Activated T-cell treated with anti-CD3 and anti-CD28 coated beads, Interleukin-2, amount 50 U/mL, for 24 hours (primary cell): ENCODE measurements at places on chromosomes 5 and 9.
A peak's percentile ranks its signal among the peaks of the same experiment; 100 is the strongest.

DNA sequence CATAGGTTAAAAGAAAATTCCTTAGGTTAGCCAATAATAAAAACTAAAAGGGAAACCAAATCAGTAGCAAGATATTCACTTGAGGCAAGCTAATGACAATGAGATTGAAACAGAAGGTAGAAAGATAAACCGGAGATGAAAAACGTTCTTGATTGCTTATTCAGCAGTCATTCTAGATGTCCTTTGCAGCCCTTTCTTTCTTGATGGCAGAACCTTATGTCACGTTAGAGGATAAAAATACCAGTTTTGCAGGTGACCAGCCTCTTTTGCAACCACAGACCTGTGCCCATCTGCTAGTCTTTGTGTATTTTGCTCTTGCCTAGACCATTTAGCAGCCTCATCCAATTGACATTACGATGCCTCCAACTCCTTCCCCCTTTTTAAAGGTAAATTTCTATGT, 337.8 kb downstream of the DMAC1 start:
- no peak for DNase-seq

DNA sequence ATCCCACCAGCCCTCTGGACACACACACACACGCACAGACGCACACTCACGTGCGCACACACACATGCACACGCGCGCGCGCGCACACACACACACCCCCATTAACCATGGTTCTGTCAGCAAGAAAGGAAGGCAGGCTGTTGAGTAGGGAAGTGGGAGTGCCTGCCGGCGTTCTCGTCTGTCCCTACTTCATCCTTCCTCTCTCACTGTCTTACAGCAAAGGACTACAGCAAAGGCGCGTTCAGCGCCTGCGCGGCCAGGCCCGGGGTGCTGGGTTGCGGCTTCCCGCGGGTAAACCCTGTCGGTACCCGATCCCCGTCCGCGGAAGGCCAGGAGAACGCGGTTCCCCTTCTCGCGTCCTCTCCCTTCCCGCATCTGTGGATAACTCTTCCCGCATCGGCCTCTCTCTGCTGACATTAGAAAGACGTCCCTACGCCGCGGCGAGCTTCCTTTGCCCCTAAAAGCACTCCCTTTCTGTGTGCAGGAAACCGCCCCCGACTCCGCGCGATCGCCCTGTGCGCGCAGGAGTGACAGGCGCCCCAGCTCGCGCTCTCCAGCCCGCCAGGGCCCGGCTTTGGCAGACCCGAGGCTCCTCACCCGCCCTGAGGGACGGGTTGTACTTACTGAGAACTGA, 219.2 kb downstream of the AGTPBP1 start:
- peak; percentile 53 for DNase-seq

- DNase-seq = no peak
Observed at GRCh38 chr9:31983895-31984294, 400.5 kb upstream of the ACO1 start.

DNA sequence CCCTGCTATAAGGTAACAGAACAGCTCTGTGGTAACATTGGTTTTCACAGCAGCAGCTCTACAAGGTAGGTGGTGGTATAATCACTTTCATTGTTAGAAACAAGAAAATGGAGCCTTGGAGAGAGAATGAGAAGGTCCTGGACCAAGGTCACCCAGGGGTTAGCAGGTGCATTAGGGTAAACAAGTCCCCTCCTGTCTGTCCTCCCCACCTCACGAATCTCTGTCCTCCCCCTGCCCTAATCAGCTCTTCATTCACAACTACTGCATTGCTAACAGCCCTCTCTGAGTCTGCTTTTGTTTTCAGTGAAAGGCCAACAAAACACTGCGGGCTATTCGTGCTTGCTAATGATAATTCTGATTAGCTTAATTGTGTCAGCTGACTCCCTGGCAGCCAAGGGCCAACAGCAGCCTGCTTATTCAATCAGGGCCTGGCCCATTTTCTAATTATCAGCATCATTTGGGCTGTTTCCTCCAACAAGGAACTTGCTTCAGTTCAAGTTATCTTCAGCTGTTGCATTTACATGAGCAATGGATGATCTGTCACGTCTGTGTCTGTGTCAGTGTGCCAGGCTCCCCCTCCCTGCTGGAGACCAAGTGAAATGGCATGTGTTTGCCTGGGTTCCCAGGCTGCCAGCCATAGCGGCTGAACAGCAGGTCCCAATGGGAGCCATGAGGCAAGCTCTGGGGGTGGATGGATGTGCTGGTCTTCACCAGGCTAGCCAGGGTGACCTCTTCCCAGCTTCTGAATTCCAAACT, 56.7 kb upstream of the EQTN start:
- no peak for DNase-seq

DNA sequence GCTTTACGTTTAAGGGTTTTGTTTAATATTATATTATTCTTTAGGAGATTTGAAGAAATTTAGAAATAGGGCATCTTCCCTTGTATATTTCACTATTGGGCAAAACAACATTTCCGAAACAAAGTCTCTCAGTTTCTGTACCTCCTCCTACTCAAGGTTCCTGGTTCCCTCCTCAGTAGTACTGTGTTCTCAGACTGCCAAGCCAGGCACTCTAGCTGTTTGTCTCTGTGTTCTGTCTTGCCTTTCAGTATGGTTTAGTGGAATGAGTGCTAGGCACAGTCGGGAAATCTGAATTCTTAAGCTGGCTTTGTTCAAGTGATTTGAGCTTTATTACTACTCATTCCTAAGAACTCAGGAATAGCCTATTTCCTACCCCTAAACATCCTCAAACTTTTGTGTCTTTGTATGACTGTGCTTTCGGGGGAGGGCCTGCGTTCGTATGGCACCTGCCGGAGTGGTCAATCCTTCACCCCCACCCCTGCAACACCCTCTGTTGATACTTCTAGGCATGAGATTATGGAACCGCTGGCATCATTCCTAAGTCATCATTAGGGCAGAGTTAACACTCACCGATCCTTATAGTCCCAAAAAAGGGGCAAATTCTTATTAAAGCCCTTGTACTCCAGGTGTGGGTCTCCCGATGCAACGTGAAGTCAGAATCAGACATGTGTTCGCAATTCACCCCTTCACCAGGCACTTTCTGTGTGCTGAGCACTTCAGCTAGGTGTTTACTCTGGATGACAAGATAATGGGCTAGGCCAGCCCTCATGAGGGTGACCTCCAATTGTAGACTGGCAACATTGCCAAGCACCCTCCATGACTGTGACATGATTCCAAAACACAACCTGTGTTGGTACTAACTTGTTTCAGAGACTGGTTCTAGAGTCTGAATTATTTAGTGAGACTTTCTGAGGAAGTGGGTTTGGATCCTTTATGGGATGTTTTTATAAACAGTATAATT, 24.5 kb downstream of the SNX18 start:
- DNase-seq = no peak

DNA sequence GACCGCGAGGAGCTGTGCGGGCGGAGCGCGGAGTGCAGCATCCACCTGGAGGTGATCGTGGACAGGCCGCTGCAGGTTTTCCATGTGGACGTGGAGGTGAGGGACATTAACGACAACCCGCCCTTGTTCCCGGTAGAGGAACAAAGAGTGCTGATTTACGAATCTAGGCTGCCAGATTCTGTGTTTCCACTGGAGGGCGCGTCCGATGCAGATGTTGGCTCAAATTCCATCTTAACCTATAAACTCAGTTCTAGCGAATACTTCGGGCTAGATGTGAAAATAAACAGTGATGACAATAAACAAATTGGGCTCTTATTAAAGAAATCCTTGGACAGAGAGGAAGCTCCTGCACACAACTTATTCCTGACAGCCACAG, 590 bp downstream of the PCDHA6 start:
- no peak for DNase-seq

GRCh38 chr9:73179589-73179988, 27.9 kb downstream of the ANXA1 start:
- DNase-seq = no peak

- DNase-seq = no peak
Observed at GRCh38 chr5:143569213-143569701, 165.8 kb upstream of the NR3C1 start.

GRCh38 chr5:133222979-133223378, 171.2 kb downstream of the HSPA4 start:
- DNase-seq = no peak

- peak; percentile 50 for DNase-seq
Observed at GRCh38 chr5:1827886-1828397, 26.7 kb downstream of the NDUFS6 start.

DNA sequence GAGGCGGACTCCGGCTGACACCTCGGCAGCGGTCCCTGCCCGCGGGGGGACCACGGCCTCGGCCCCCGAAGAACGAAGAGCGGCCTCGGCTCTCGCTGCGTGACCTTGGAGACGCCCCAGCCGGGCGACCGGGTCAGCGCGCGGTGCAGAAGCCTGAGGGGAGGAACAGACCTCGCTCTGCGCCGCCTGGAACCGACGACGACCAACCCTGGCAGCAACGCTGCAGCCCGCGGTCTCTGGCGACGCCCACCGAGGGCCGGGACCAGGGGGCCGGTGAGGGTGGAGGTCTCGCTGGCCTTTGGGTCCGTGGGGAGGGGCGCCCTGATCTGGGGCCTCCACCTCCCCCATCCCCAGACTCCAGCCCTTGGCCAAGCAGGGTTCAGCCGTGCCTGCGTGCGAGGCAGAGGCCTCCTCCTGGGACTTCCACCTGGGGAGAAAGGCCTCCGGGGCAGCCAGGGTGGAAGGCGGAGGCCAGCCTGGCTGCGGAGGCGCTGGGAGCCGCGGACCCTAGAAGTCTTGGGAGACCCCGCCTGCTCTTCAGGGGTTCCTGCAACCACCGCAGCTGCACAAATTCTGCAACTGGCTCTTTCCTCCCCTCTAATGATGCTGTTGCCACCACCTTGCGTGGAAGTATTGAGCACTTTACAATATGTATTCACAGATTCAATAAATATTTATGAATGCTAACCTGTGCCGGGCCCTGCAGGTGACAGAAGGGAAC, 44.3 kb upstream of the SLC12A7 start:
- DNase-seq = no peak

- no peak for DNase-seq
Observed at GRCh38 chr5:59921816-59922215, 28.3 kb upstream of the PDE4D start.

DNA sequence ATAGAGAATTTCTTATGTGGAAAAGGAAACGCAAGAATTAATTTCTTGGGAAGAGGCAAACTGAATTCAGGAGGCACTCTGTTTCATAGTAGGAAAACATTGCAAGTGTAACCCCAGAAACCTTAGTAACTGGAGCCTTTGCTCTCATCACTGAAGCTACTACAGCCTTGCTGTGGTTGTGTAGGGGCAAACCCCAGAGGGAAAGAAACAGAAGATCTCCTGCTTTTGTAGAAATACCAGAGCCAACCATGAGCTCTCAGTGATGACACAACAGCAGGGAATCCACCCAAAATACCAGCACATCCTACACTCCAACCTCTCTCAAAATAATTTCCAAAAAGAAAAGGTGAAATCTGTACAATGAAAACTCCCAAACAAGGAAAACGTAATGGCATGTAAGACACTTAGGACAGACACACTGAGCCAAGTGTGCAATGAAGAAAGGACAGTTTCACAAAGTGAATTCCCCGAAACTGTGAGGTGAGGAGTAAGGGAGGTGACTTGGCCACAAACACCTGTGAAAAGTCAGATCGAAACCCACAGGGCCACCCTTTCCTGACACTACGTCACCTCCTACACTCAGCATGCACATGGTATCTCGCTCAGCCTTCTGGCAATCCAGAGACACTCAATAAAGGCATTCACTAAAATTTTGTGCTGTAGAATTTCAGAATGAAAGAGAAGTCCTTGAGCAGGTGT, 8.5 kb upstream of the ACSL6 start:
- DNase-seq = peak; percentile 73

GRCh38 chr5:74244406-74244805, 396.1 kb downstream of the ENC1 start:
- no peak for DNase-seq

GRCh38 chr5:150644058-150644457, 3.6 kb downstream of the SYNPO start:
- no peak for DNase-seq

GRCh38 chr9:133429214-133429613, 7.0 kb downstream of the ADAMTS13 start:
- no peak for DNase-seq

DNA sequence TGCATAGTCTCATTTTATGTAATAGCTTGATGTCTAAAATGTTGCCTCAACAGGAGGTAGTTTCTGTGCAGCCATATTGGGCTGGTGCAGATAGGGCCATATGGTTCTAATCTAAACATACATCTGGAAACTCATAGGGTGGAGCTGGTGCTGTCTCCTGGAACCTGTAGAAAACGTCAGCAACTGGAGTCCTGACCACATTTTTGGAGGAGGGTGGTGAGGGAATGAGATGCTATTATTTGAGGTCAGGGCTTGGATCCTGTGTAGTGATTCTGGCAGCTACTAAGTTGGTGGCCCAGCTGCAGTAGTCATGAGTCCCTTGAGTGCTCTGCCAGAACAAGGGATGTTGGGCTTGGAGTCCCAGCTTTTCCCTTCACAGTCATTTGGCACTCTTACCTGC, 14.1 kb downstream of the MAN2A1 start:
- DNase-seq = no peak

DNA sequence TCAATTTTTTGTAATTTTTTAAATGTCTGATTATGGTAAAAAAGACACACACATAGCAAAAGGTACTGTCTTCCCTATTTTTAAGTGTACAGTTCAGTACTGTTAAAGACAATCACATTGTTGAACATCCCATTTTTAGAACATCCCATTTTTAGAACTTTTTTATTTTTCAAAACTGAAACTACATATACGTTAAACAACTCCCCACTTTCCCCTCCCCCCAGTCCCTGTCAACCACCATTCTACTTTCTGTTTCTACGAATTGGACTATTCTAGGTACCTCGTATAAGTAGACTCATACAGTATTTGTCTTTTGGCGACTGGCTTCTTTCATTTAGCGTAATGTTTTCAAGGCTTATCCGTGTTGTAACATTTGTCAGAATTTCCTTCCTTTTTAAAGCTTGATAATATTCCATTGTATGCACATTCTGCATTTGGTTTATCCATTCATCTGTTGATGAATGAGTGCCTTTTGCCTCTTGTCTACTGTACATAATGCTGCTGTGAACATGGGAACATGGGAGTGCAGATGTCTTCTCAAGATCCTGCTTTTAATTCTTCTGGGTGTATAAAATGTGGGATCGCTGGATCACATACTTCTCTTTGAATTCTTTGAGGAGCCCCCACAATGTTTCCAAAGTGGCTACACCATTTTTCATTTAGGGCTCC, 154.0 kb downstream of the PIK3R1 start:
- no peak for DNase-seq
